ENCODE measurements at places on chromosomes 2 and 18.

DNA sequence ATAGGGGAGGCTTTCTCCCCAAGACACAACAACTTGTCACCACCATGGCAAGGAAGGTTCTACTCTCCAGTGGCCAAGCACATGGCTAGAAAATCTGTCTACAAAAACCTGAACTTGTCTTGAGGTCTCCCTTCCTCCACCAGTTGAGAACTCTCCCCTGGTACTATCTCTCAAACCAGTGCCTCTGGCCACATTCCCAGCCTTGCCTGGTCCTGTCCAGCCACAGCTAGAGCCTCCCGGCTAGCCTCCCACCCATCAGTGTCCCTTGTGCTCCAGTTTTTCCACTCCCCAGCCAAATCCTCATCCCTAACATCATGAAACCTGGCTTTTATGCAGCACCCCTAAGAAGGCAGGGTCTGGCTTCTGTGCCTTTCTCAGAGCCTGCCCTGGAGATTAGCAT is 21.2 kb upstream of the FZD5 start:
- no peak for DNase-seq

DNA sequence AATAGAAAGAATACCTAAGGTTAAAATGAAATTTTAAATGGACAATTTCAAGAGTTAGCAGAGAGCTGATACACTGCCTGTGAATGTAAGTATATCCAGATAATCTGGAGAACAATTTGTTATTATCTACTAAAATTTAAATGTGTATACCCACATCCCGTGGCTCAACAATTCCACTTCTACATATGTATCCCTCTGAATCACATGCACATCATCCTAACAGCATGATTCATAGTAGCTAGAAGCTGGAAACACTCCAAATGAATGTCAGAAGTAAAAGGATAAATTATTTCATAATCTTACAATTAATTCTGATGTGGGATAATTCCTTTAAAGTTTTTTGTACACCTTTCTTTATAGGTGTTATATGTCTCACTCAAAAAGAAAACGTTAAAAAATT is 87.9 kb downstream of the CNTNAP5 start:
- no peak for DNase-seq

- DNase-seq, result no peak
Observed at GRCh38 chr2:210623506-210623905, 67.1 kb downstream of the CPS1 start.

GRCh38 chr2:112831946-112832840 is 4.4 kb downstream of the IL1B start:
- no peak for DNase-seq
